Large intestine (tissue), 12 donors: ENCODE measurements at places on chromosomes 4 and X.

DNA sequence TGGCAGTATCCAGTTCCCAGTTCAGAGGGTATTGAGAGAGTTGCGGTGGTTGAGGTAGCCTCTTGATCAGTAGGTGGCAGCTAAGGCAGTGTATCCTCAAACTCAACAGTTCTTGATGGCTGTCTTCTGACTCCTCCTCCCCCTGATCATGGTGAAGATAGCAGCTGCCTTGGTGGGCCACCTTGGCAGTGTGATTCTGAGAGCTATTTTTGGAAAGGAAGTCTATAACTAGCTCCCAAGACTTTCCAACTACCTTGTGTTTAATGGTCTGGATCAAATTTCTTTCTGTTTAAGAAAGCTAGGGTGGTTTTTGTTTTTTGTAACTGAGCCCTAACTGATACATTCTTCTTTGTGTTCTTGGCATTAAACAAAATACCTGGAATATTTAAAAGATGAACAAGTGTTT is 10.5 kb upstream of the TBC1D19 start:
- DNase-seq: no peak

DNA sequence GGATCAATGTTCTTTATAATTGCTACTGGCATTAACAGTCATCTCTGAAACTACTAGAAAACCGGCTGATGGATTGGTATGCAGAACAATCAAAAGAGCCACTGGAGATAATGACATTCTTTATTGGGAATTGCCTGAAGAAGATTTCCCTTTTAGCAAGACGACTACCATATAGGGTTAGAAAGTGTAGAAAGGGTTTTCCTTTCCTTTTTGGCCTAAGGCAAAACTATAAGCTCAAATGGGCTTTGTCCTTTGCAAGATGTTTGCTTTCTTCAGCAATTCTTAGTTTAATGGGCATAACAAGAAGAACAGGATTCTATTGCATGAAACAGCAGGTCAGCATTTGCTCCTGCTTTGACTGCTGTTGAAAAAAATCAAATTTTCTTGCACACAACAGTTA is 214.2 kb upstream of the PCDH10 start:
- no peak for DNase-seq

- no peak for DNase-seq
These were observed 13.4 kb downstream of the SLC10A7 start for GRCh38 chr4:146508229-146508939.

GRCh38 chr4:85498068-85498733 is 23.3 kb downstream of the ARHGAP24 start:
- DNase-seq: no peak

- DNase-seq: no peak
These were observed 122.2 kb downstream of the CAMK2D start for GRCh38 chr4:113639326-113639725.
